Stimulated activated CD4-positive, alpha-beta T cell treated with anti-CD3 and anti-CD28 coated beads, Interleukin-4, amount 100 ng/mL, for 48 hours (primary cell): ENCODE measurements at places on chromosomes 3 and 15.

DNA sequence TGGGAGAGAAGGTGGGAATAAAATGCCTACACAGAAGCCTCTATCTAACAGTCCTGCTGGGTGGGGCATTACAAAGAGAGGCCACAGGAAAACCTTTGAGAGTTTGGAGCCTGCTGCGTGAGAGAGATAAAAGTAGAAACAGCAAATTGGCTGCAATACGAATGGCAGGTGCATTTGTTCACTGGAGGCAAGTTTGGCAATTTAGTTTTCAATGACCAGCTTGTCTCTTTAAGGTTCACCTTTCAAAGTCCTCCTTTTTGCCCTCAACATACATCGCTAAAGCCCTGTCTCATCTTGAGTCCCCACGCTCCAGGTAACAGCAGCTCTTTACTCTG is 405.7 kb downstream of the LSAMP start:
- DNase-seq: no peak

GRCh38 chr3:146256851-146257486 is 6.1 kb upstream of the PLSCR4 start:
- DNase-seq: no peak

GRCh38 chr15:97126553-97127233 is 796.2 kb downstream of the NR2F2 start:
- no peak for DNase-seq

DNA sequence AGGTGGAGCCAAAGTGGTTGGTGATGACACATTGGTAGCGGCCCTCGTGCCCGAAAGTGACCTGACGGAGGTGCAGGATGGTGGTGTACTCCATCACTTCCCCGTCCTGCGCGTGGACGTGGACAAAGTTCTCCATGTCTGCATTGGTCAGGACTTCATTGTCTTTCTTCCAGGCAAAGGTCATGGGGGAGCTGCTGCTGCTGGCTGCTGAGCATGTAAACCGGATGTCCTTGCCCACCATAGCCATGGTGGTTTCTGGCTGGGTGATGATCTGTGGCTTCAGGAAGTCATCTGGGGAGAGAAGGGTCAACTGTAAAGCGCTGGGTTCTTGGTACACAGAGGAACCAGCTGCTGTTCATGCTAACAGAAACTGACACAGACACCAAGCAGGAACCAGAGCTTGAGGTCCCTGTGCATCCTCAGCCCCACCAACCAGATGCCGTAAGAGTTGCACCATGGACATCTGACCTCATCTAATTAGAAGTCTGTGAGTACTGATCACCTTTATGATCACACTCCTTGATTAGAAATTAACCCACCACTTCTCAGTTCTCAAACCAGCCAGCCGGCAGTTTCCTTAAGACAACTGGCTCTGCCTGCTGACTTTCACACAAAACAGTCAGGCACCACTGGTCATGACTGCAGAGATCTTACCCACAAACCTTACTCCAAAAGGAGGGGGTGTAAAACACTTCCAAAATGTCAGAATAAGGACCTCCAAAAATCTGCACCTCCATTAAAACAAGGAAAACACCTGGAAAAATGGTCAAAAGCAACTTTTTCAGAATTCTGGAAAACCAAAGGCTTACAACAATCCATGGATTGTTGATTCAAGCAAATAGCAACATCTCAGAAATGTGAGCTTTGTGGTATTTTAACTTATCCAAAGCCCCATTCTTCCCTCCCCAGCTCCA is 114.6 kb downstream of the LRIG1 start:
- DNase-seq: no peak

DNA sequence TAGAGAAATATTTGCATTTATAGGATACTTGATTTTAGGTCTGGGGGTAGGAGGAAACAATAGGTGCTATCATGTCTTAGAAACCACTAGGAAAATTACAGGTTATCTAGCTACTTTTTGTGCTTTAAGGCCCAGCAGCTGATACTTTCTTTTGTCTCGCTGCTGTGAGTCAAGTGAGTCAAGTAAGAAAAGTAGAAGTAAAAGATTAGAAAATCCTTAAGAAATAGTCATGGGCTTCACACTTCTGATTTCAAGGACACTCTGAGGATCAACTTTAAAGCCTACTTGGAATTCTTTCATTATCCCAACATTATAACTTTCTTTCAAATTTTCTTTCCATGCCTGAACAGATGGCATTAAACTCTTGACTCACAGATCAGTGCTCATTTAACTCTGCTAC is 95.2 kb upstream of the RBMS3 start:
- no peak for DNase-seq

- DNase-seq: no peak
Measured at GRCh38 chr15:70083946-70084345, 13.8 kb downstream of the TLE3 start.

DNA sequence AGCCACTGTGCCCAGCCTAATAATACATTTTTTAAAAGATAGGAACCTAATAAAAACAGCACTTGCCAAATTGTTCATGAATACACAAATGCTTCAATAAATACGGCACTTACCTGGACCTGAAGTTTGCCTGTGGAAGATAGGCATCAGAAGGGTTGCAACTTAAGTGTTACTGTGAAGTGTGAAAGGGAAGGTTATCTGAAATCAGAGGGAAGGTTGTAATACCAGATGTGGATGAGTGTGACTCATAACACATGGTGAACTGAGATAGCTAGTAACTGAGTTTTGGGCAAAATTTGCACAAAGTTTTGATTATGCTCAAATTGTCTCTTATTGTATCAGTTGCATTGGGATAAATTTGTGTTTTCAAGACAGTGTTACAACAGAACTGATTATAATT is 68.0 kb downstream of the ATP11B start:
- no peak for DNase-seq

GRCh38 chr3:126960604-126960995 is 22.3 kb upstream of the PLXNA1 start:
- no peak for DNase-seq

DNA sequence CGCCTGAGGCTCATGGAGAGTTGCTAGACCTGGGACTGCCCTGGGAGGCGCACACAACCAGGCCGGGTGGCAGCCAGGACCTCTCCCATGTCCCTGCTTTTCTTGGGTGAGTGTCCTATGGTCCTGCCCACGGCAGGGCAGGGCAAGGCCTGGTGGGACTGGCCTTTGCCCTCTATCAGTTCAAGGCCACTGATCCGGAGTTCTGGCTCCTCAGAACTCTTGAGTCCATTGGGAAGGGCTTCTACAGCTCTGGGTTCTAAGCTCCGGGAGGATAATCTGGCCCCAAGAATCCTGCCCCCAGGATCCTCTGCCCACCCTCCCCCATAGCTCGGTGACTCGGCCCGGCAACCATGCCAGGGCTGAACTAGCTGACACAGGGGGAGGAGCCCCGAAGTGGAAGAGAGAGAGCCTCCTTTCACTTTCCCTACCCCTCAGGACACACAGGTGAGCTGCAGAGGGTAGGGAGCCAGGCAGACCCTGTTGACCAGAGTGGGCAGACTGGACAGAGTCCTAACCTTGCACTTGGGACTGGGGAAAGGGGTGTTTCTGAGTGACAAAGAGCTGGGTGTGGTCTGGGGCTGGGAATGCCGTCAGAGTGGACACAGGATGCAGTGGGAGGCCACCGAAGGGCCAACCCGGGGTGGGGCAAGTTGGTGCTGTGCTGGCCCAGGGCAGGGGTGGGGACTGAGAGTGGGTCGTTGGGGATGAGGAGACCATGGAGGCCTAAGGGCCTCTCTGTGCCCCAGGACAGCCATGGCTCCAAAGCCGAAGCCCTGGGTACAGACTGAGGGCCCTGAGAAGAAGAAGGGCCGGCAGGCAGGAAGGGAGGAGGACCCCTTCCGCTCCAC is 664 bp downstream of the PARP3 start:
- peak; percentile 49 for DNase-seq

DNA sequence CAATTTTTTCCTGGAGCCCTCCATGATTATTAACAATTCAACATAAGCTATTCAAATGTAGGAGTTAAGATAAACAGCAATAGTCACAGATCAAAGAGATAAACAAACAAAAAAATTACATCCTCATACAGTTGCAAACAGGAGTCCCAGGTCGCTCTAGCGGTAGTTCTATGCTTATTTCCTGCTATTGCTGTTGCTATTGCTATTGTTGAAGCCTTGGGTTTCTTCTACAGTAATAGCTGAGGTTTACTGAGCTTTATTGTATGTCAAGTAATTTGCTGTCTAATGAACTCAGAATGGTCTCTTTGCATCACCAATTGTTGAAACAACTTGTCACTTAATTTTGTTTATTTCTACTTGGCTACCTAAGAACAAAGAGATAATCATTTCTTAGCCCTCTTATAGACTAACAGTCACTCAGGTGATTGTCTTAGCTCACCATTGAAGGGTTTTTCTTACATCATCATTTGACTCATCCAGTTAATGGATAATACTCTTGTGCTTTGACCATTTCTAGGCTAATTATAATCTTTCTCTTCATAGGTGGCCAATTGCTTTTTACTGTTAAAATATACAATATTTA is 654.6 kb downstream of the MECOM start:
- no peak for DNase-seq

- DNase-seq: no peak
Measured at GRCh38 chr3:47362701-47363100, 18.1 kb upstream of the PTPN23 start.

GRCh38 chr3:122349171-122349570 is 24.1 kb downstream of the CSTA start:
- DNase-seq: no peak

- DNase-seq: no peak
Measured at GRCh38 chr3:101185341-101185740, 135.0 kb downstream of the IMPG2 start.

DNA sequence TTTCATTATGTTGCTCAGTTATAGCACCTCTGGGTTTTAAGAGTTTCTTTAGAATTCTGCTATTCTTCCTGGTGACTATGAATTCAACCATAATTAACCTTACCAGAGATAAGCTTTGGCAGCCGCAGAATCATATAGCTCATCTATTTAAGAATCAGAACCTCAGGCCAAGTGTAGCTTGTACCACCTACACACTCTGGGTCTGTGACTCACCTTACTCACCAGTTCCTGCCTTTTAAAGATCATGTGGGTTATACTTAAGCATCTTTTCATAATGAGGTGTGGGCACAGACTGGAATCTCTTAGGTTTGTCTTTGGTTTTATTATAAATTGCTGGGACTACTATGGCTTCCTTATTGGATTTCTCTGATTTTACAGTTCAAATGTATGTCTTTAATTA is 21.9 kb downstream of the CDV3 start:
- DNase-seq: peak; percentile 25

- no peak for DNase-seq
Measured at GRCh38 chr15:30924353-30924752, 20.6 kb downstream of the FAN1 start.

- DNase-seq: no peak
Measured at GRCh38 chr3:129773691-129774663, 119.5 kb downstream of the TMCC1 start.

- DNase-seq: no peak
Measured at GRCh38 chr3:17802950-17803349, 60.5 kb upstream of the TBC1D5 start.

GRCh38 chr15:75725719-75726607 is 13.3 kb upstream of the CSPG4 start:
- DNase-seq: no peak

DNA sequence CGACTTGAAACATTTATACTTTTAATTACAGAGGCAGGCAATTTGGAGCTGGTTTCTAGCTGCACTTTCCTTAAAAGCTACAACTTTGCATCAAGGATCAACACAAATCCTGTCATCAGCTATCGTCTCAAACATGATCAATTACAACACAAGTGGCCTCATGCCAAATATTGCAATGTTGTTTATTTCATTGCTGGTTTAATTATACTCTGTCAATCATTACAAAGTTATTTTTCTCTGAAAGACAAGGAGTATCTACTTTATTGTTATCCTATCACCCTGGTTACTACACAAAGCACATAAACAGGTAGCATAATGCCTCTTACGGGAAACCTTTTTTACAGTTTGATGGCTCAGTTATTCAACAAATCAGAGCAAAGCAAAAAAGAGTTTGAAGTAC is 58.0 kb upstream of the FOXB1 start:
- DNase-seq: no peak

DNA sequence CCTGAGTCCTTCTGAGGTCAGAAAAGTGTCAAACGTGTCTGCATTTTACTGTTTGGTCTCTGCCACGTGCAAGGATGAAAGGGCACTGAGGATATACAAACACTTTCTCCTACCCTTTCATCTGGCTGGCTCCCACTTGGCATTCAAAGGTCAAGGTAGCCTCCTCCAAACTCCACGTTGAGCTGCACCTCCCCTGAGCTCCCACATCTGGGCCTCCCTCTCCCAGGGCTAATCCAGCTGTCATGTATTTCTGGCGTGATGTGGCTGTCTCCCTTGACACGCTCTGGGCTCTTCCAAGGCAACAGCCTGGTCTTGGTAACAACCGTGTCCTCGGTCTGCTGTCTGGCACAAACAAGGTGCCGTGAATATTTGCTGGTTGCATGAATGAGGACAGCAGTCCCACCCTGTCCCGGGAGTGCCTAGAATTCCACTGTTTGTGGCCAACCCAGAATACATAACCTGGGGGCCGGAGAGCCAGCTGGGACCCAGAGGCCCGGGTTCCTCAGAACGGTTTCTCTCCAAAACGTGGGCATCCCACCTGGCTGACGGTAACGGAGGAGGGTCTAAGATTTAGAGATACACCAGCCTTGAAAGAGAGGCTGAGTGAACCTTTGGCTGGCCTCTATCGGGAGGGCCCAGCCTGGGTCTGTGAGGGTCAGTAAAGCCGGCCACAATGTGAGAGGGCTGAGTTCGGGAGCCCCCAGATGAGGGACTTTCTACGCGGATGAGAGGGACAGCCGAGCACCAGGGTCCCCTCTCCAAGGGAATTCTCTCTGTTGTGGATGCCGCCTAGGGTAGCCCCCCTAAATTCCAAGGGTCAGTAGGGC is 767 bp downstream of the GLT8D1 start:
- DNase-seq: no peak

DNA sequence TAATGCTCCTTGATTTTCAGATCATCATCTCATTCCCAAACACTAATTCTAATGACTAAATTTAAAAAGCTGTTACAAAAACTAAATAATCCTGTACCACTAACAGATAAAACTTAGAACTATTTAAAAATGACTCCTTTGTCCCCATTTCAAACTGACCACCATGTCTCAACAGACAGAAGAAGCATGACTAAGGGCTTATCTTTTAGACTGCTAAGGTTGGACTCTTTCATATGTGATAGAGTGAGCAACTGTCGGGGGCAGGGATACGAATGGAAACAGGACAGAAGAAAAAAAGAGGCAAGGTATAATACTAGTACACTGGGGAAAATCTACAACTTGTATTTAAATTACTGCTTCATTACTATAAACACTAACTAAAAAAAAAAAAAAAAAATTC is 23.3 kb downstream of the SNX4 start:
- DNase-seq: no peak

GRCh38 chr15:78064544-78064943 is 13.0 kb downstream of the TBC1D2B start:
- DNase-seq: no peak

GRCh38 chr3:177852001-177852807 is 654.9 kb upstream of the TBL1XR1 start:
- no peak for DNase-seq
